Gastrocnemius medialis (tissue), 4 donors: ENCODE measurements at places on chromosomes 2 and 18. TPM values are rescaled to one million over a fixed set of nuclear protein-coding genes. Genes with fewer than 3 reads are reported as not detected.

AMER3 gene
- total RNA-seq, result not detected

IL18R1 gene
- 1.0 TPM for total RNA-seq

TEKT4 gene
- total RNA-seq, result not detected

TMEM178A gene
- total RNA-seq, result not detected

CDH2 gene
- not detected for total RNA-seq

HOXD9 gene
- total RNA-seq, result 1.8 TPM

CD226 gene
- 1.6 TPM for total RNA-seq

CHST10 gene
- total RNA-seq, result 3.3 TPM

CASP10 gene
- 3.6 TPM for total RNA-seq

- no peak for DNase-seq
Measured at GRCh38 chr2:235765181-235765820, 271.5 kb downstream of the AGAP1 start.

DNA sequence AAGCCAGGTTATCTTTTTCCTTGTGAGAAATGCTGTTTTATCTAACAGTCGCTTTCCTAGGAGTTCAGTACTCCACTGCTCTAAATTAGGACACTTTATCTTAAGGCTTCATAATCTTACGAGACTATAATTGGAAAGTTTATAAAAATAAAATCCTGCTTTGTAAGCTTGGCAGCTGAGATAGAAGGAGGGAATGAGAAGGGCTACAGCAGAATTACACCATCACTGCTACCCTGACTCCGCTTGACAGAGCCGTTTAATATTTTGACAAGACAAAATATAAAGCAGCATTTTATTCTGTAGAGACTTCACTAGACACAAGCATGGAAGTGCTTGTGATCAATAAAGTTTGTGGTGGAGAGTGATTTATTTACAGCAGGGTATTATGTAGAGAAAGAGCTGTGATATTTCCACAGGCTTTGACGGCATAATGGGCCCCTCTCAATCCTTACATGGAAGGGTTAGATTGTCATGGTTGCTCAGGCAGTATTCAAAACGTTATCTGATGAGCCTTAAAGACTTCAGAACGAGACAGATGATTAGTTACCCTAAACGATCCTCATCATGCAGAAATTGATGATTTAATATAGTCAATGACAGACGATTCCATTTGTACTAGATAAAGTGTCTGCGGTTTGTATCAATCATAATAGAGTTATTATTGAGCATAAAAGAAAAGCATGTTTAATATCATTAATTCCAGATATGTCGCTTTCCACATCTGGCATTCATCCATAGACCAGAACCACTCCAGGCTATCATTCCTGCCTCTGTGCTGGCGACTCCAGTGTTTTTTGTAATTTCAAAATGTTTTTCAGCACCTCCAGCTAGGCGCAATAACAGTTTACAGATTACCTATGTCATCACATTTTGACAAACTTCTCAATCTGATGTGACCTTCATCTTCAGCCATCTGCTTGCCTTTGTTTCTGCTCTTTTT lies 242.2 kb downstream of the FIGN start:
- DNase-seq, result no peak

DNA sequence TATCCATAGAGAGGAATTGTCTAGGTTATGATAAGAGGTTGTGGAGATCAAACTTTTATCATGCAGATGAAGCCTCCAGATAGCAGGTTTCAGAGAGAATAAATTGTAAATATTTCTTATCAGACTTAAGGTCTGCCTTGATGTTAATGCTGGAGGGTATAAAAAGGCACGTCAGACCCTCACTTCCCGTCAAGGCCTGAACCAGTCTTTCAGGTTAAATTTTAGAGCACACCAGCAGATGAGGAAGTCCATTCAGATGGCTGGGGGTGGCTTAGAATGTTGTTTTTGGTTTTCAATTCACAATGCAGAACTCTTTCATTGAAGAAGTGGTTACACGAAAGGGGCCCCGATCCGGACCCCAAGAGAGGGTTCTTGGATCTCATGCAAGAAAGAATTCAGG lies 144.4 kb upstream of the FBXO11 start:
- no peak for DNase-seq

DNA sequence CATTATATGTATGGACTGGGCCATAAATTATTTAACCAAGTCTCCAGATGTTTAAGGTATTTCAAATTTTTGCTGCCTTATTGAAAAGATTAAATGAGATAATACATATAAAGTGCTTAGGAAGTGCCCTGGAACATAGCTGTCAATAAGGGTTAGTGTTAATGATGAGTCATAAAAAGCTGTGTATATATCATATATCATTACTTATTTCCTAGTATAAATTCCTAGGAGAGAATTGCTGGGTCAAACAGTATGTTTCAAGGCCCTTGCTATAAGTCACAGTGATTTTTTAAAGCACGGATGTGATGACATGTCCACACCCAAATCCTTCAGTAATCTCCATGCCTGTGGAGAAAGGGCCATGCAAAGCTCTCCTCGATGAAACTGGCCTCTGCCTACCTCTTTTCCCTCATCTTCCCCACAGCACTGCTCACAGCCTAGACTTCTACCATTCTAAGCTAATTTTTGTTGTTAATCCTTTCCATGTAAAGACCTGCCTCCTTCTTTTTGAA lies 8.5 kb downstream of the ZNF2 start:
- DNase-seq, result no peak

DNA sequence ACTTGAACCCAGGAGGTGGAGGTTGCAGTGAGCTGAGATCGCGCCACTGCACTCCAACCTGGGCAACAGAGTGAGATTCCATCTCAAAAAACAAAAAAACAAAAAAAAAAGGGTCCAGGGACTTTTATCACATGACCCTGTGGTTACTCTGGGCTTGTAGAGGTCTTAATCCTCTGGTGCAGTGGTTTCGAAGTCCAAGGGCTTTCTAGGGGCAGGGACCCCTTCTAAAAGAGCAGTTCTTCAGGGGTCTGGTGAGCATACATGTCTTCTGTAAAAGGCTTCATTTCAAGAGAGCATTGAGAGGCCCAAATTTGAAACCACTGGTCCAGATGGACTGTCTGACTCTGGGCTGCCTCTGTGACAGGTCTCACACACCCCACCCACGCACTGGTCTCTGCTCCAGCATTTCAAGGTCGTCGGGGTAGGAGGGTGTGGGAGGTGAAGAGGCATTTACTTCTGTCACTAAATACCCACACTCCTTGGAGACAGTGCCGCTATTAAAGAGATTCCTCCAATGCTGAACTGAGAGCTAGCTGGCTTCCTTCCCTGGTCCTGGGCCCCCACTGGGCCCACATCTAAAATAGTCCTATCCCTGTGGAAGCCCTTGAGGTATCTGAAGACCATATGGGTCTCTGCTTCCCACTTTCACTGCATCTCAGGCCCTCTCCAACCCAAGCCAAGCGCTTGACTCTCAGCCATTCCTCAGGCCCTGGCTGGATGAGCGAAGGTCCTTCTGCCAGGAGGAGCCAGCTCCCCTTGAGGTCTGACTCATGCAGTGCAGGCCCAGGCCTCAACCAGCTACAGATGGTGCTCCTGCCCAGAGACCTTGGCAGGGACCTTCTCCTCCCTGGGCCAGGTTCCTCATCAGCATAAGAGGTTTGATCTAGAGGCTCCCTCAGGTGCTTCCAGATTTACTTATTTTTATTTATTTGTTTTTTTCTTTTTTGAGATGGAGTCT lies 44.8 kb downstream of the PAX8 start:
- DNase-seq, result no peak
